Activated CD4-positive, alpha-beta memory T cell treated with anti-CD3 and anti-CD28 coated beads for 36 hours (primary cell): ENCODE measurements at places on chromosomes 12 and 14.
A peak's percentile ranks its signal among the peaks of the same experiment; 100 is the strongest.

DNA sequence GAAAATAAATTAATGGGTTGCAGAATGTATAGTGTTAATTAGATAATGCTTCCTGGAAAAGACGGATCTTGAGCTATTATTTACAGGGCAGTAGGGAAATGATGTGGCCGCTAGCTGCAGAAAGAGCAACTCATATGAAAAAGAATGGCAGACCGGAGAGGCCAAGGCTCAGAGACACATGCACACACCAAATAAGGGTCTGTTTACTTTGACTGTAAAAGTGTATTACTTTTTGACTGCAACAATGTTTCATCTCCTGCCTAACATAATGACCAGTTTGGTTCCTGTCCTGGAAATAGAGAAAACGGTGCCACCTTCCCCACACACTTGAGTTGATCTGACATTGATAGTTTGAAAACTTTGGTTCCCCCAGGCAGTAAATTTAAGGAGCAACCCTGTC lies 290.9 kb downstream of the CACNA1C start:
- no peak for DNase-seq

- no peak for DNase-seq
Measured at GRCh38 chr14:40229676-40230075, 797.4 kb upstream of the FBXO33 start.

DNA sequence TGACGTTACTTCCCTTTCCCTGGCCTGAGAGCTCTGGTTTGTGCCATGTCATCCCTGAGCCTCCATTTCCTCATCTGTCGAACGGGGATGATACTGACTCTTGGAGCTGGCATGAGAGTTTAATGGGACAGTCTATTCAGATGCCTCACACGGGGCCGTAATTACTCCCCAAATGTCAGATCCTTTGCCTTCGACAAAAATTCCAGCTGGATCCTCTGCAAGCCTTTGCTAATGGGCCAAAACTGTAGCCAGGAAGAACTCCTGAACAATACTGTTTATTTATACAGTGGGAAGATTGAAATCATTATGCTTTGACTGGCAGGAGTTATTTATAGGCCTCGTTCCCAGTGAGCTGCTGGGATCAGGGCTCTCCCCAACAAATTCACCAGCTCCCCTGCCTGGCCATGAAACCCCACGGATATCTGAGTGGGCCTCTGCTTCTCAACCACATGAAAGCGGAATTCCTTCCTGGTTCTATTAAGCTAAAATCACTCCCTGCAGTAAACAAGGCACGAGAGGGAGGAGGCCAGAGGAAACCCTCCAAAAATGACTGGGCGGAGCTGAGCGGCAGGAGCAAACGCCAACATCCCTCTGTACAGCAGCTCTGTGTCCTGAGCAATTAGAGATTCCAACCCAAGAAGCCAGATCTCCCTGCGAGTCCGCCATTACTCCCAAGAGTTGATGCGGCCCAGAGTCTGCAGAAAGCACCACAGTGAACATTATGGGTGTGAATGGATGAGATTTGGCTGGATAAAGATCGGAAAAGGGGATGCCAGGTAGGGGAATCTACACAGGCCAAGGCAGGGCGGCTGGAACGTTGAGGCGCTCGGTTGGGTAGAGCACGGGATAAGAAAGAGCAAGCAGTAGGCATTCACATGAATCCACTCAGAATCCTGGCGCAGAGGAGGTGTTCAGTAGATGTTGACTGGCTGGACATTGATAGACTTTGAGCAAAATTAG lies 326.1 kb downstream of the BCL11B start:
- no peak for DNase-seq

- DNase-seq = no peak
Measured at GRCh38 chr14:87894920-87895319, 98.1 kb downstream of the GALC start.

GRCh38 chr12:48316491-48316890 lies 34.2 kb downstream of the ZNF641 start:
- DNase-seq = no peak

DNA sequence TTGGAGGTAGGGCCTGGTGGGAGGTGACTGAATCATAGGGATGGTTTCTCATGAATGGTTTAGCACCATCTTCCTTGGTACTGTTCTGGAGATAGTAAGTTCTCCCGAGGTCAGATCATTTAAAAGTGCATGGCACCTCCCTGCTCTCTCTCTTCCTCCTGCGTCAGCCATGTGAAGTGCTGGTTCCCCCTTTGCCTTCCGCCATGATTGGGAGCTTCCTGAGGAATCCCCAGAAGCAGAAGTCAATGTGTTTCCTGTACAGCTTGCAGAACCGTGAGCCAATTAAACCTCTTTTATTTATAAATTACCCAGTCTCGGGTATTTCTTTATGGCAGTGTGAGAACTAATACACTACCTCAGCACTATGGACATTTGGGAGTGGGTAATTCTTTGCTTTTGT lies 4.8 kb upstream of the LGMN start:
- no peak for DNase-seq

GRCh38 chr12:132449565-132450417 lies 40.2 kb upstream of the FBRSL1 start:
- DNase-seq = peak; percentile 36

DNA sequence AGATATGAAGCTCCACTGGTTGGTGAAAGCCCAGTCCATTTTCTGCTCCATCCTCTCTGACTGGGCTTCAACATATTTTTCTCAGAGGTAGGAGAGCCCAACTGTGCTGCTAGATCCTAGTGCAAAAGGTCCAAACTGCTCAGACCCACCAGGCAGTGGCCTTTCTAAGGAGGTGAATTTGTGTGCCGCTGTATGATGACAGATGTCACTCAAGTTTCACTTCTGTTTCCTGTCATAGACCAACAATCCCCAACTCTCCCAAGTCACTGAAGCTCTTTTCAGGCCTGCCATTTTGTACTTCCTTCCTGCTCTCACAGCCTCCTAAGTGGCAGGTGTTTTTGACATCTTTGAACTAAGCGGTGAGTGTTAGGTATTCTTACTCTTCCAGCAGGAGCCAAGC lies 16.4 kb upstream of the RNASE4 start:
- DNase-seq = peak; percentile 46

GRCh38 chr12:85877459-85877858 lies 3.4 kb downstream of the NTS start:
- DNase-seq = no peak

DNA sequence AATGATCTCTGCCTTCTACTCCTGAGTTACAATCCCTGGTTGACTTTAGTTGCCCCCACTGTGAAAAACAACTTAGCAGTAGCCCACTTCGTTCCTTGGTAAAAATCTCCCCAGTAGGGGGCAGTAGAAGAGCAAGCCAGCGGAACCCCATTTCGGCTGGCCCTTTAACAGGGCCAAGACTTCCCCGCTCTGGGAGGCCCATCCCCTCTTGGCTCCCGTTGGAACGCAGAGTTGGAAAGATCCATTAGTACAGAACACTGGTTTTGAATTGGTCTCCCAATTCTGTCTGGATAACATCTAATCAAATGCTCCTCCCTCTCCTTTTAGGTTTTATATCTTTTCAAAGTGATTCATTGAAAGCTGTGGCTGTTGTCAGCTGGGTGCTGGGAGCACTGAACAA lies 1133.3 kb downstream of the BCL11B start:
- peak; percentile 73 for DNase-seq

DNA sequence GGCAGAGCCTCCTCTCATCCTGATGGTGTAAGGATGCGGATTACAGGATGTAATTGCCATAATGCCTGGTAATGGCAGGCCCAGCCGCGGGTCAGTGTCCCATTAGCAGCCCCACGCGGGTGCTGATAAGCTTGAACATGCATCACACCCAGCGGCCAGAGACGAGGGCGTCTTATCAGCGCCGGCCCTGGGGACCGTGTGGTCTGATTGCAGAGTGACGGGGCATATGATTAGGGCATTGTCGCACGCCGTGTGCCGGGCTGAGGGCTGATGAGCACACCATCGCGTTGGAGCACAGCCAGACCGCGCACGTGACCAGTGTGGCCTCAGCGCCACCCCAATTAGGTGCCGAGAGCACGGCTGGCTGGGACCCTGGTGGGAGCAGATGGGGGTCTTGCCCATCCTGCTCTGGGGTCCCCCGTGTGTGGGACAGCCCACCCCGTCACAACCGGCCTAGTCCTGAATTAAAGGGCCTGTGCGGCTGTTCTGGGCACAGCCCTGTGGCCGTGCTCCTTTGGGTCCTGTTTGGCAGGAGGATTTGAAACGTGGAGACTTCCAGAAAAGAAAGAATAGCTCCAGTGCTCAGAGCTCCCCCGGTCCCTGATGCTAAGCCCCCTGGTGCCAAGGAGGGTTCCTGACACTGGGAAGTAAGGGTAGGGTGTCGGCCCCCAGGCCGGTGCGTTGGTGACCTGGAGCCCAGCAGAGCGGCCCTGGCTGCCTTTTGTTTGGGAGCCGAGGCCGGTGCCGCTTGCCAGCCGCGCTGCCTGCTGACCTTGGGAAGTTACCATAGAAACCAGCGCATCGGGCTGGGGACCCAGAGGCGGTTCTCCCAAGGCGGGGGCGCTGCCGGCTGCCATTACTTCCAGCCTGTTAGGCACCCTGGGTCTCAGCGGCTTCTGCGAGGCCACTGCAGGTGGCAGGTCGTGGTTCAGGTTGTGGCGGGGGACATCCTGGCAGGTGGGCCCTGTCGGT lies 20.7 kb downstream of the KIF26A start:
- DNase-seq = no peak

DNA sequence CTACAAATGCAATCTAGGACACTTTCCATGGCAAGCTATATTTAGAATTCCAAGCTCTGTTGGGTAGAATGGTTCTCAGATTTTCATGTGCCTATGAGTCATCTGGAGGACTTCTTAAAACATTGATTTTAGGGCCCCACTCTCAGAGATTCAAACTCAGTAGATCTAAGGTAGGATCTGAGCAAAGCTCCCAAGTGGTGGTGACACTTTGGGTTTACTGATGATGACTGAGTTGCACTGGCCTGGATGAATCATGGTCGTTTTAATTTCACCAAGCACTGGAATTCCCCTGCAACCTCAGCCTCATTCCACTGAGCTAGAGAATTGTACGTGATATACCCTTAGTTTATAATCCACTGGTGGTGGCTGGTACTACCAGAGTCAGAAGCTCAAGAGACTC lies 86.5 kb downstream of the PPM1H start:
- DNase-seq = peak; percentile 44

- DNase-seq = no peak
Measured at GRCh38 chr12:124938587-124938986, 24.1 kb upstream of the UBC start.

- DNase-seq = no peak
Measured at GRCh38 chr12:123576611-123577010, 7.7 kb upstream of the TMED2 start.

DNA sequence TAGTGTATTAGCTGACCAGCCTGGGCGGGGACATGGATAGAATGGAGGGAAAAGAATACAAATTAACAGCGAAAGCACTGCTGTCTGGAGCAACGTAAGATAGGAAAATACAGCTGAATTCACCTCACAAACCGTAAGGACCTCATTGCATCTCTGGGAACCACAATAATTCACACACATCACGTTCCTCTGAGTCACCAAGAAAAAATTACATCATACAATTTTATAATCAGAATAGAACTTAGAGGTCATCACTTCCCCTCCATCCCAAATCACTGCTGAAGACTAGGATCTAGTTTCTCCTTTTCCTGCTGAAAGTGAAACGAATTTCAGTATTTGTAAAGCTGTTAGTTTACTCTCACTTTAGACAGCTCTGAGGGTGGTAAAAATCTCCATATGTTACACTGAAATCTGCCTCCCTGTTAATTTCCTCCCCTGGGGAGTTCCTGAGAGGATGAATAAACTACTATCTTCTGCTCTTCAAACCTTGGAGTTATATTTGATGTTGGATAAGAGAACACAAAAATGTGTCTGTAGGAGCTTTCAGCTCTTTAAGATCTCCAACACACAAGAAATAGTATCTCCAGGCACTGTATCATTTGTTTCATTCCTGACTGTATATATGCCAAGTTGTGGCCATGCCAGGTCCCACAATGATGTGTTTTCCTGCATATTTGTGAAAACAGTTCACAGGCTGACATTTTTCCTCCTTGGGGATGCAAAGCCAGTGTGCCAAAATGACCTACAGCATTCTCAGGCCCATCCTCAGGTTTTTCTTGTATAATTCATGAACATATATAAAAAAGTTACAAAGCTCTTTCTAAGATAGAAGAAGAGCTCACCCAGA lies 63.8 kb upstream of the SSTR1 start:
- DNase-seq = no peak

DNA sequence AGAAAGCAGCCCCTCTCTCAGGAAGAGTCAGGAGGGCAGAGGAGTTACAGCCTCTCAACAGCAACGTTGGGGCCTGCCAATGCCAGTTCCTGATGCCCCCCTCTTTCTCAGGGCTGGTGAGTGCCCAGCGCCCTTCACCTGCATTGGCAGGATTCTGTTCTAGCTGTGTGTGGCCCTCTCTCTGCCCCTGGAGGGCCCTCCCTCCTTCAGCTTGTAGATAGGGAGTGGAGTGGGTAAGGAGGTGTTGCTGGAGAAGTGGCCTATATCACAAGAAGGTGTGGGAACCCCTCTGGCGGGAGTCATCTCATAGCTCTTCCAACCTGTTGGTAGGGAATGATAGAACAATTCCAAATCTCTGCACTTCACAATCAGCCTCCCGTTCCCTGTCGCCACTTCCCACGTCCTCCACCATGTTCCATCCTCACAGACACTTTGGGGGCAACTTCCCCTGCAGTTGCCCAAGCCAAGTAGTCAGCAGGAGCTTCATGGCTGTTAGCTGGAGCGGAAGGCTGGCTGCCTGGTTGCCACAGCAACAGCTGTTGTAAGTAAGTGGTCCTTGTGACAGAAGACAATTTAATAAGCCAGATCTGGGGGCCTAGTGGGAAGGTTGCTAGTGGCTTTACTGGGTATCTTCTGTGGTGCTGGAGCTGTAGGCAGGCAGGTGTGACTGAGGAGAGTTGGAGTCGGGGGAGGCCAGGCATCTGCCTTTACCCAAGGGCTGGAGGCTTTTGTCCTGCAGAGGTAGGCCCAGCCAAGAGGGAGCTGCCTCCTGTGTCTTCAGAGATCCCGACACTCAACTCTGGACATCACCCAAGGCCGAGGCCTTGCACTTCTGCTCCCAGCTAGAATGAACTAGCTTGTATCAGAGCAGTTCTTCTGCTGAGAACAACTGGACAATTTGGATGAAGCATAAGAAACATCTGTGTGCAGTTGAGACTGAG lies 38.4 kb downstream of the GALNT16 start:
- DNase-seq = no peak

DNA sequence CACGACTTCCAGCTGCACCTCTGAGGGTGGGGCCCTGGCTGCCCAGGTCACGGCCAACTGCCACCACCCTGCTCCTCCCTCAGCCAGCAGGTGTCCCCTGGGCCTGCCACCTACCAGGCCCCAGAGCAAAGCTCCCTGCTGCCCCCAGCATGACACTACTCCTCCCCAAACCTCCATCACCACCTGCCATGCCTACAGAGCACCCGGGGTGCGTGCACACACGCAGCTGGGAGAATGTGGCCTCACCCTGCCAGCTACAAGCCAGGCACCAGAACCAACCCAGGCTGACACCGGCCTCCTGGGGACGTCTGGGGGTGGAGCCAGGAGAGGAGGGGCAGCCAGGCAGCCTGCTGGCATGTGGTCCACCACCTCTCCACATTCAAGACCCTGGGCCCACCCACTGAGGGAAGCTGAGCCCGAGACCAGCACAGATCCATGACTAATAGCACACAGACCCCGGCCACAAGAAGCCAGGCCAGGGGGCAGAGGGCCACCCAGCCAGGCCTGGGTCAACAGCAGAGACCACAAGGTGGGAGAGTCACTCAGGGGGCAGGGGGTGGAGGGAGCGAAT lies 3.4 kb downstream of the JAG2 start:
- DNase-seq = no peak
